ENCODE measurements at places on chromosomes 3 and 15. TPM values are rescaled to one million over a fixed set of nuclear protein-coding genes. Genes with fewer than 3 reads are reported as not detected.

Gene BLM
- total RNA-seq: 13.1 TPM

Gene IQCH
- total RNA-seq: 3.5 TPM

- DNase-seq: no peak
Measured at GRCh38 chr3:142188846-142189245, 36.5 kb downstream of the GK5 start.

GRCh38 chr3:167691366-167691765, 37.6 kb upstream of the WDR49 start:
- no peak for DNase-seq

Gene SNTN
- total RNA-seq: not detected

- peak; percentile 51 for DNase-seq
Measured at GRCh38 chr3:55662683-55663082, 175.6 kb upstream of the WNT5A start.

GRCh38 chr15:97995192-97995591, 34.7 kb downstream of the ARRDC4 start:
- DNase-seq: no peak

DNA sequence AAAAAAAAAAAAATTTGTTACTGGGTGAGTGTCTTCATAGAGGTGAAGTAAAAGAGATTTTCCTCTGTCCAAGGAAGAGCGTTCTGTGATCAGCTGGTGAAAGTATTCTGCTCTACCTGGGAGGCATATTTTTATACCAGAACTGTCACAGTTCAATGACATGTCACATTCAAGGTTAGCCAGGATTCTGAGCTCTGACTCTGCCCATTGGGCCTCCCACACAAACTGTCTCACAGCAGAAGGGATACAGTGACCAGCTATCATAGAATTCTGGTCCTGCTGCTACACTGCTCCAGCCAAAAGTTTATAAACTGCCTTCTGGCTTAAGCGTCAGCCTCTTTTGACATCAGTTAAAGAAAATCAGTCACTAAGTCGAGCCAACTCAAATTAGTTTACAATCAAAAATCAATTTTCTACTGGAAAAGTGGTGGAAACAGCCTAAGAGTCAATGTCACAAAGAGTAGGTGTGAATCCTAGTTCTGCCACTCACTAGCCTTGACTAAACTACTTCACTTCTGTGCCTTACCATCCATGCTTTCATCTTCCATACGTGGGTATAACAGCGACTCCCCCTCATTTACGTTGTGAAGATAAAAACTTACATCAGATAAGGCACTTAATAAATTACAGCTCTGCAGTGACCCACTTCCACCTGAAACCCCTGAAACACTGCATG, 52.7 kb upstream of the DCUN1D1 start:
- no peak for DNase-seq

Gene TM2D3
- total RNA-seq: 80.1 TPM

DNA sequence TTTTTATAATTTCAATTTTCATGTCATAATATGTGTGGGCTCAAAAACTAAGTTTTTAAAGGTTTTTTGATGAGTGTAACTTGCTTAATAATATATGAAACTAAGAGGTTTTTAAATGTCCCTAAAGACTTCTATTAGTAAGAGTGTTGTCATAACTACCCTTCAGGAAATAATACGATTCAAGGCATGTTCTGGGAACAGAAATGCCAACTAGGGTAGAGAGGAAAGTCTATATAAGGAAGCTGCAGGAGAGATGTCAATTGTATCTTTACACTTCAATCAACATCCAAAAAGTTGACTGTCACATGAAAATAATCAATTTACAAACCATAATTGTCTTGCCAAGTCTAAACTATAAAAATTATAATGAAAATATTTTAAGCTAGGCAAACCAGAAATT, 76.3 kb downstream of the SMARCC1 start:
- DNase-seq: no peak

DNA sequence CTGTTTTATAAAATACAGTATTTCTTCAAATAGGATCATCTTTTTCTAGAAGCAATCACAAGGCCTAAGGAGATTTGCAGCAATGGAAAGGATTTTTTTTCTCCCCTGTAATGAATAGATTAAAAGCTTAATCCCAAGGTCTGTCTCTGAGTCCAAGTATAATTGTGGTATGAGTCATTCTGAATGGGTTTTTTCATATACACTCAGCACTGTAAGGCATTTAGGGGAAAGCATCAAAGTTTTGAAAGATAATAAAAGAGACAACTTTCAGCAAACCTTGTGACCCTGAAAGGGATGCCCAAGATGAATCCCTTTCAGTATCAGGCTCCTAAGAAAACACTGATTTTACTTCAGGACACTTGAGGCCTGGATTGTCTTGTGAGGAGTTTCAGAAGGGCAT, 23.3 kb upstream of the LARS2 start:
- DNase-seq: no peak

GRCh38 chr3:143977341-143978262, 6.0 kb downstream of the DIPK2A start:
- peak; percentile 28 for DNase-seq

DNA sequence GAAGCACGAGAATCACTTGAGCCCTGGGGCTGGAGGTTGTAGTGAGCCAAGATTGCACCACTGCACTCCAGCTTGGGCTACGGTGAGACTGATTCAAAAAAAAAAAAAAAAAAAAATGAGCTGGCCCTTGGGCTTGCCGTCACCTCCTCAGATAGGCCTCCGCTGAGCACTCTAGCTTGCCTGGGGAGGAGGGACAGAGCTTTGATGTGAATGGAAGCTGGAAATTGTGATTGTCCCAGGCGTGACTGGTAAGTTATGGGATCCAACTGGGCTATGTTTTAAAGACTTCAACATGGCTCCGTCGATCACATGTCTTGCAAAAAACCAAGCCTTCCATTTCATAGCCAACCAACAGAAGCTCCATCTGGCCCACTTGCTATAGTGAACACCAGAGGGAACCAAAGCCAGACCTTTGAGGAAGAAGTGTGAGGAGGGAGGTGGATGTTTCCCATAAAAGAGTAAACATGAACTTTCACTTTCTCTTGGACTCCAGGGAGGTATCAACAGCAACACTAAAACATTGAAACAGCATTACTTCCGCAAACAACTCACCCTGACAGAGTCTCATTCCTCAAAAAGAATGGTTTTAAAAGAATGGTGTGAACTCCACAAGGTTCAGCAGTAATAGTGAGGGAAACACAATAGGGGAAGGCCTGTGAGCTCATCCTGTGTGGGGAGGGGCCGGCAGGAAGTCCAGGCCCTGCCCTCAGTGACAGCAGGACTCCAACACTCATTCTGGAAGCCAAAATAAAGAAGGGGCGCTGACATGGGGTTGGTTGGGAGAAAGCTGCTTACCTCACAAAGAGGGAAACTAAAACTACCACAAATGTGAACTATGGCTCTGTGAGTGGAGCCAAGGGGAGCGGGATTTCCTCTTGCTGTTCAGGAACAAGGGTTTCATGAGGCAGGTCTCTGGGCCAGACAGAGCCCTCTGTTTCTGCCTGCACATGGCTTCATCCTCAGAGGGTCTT, 59.2 kb upstream of the IL12A start:
- peak; percentile 90 for DNase-seq

GRCh38 chr3:183907176-183907575, 22.5 kb upstream of the PARL start:
- DNase-seq: no peak

GRCh38 chr3:194572944-194573491, 60.2 kb downstream of the TMEM44 start:
- DNase-seq: no peak

Gene AGTR1
- 0.07 TPM for total RNA-seq

DNA sequence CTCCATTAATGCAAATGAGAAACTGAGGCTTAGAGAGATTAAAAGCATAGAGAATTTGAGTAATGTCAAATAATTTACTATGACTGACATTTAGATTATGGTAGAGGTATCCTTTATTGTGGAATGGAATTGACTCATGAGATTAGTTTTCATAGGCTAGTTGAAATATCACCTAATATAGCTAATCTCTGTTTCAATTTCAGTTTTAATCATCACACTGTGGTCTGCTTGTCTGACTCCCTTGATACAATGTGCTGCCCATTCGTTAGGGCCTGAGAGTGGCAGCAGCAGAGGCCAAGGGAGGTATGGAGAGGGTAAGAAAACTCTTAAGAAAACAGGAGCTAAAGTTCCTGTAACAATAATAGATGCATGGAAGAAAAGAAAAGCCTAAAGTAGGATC, 13.2 kb upstream of the ZBTB20 start:
- DNase-seq: no peak

Gene CTDSPL2
- total RNA-seq: 60.1 TPM

DNA sequence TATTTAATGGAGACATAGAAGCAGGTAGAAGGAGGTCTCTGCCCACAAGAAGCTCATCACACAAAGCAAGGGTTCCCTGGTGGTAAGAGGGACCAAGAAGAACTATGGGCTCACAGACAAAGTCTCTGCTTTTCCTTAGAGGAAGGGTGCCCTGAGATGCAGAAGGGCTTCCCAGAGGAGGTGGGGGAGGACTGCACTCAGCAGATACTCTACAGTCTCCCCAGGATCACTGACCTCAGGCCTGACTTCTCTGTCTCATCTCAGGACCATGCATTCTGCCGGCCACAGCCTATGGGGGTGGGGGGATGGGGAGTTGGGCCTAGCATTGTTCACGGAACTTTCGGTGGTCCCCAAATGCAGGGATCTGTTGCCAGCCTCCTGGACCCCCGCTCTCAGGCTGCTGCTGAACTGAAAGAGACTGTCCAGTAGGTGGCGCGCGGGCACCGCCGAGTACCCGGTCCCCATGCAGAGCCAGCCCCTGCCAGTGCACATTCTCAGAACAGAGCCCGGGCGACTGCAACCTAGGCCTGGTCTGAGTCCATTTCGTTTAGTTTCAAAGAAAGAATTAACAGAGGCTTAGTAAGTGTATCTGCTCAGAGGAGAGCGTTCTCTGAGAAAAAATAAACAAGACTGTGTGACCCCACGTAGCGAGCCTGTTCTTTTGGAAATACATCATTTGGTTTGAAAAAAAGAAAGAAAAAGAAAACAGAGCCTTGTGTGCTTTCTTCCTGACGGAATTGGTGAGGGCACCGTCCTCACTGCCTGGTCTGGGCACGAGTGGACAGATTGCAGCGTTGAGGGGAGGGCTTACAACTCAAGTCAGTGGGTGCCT, 74.1 kb downstream of the LRTM1 start:
- peak; percentile 49 for DNase-seq

- DNase-seq: no peak
Measured at GRCh38 chr15:78223396-78224022, 10.9 kb downstream of the ACSBG1 start.

- peak; percentile 91 for DNase-seq
Measured at GRCh38 chr3:157128771-157129681, 30.9 kb downstream of the CCNL1 start.

Gene CISH
- total RNA-seq: 0.53 TPM

GRCh38 chr3:37995652-37996641, 5.4 kb downstream of the VILL start:
- no peak for DNase-seq

- no peak for DNase-seq
Measured at GRCh38 chr3:172097585-172097984, 58.2 kb downstream of the FNDC3B start.

Gene NCKIPSD
- total RNA-seq: 34.2 TPM

Gene CYP8B1
- total RNA-seq: not detected

Gene MKRN2OS
- total RNA-seq: not detected

DNA sequence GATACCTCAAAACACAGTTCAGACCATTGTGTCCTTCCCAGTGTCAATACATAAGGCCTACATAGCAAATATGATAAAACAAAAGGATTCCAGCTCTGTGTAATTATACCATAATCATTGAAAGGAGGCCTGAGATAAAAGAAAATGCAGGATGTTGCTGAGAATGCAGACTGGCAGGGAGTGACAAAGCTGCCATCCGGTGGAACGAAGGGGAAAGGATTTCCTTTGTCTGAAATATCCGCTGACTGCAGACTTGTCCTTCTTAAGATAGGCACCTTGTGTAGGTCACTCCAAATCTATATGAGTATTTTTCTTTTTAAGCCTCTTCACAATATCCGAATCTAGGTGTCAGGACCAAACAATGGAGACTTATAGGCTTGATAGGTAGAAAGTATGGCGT, 108.0 kb downstream of the KCNH8 start:
- DNase-seq: no peak

DNA sequence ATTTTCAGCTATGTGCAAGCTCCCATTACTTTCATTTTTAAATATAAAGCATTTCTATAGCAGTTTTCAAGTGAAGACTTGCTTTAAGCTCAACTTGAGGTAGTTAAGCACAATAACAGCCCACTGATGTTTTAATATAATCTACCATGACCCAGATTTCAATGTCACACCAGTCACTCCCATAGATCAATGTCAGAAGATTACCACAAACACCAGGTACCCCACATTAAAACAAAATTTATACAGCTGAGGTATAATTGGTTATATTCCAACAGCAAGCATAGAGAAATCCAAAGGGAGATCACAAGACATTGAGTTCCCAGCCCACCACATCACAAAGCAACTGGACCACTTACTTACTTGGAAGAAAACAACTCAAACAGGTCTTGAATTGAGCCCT, 22.8 kb downstream of the GTPBP8 start:
- no peak for DNase-seq

Gene ZNF385D
- total RNA-seq: 0.13 TPM
